Activated T-helper 2 cell treated with anti-CD3 and anti-CD28 coated beads, Interferon-gamma antibody, Interleukin-2, Interleukin-4, amounts not matched to agents 10 μg/mL and 5 μg/mL and 100 μg/mL, durations not matched to agents 14 hours and 24 hours and 36 hours (primary cell): ENCODE measurements at places on chromosomes 4 and X. TPM values are rescaled to one million over a fixed set of nuclear protein-coding genes. Genes with fewer than 3 reads are reported as not detected.

DNA sequence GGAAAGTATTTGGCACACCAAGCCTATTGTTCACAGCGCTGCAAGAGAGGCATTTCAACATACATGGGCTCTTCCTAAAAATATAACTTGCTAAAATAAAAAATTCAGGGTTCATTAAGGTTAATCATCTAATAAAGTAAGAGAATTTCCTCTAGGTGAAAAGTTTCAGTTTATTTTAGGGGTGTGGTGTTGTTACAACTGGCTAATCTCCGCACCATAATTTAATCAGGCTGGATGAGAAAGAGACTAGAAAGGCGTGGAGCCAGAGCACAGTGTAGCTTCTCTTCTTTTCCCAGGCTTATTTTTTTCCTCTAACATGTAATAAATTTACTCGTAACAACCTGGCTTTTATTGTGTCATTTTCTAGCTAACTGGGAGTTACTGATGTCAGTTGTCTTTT lies 47.9 kb downstream of the FHL1 start:
- no peak for DNase-seq
- no peaks in the 10 kb centered on the region for H3K36me3 ChIP-seq
- H3K4me1 ChIP-seq: peaks cover 40% of the 10 kb centered on the region
- no peak overlapping the region for H3K27ac ChIP-seq
- H3K4me3 ChIP-seq: no peak overlapping the region

GRCh38 chrX:2508648-2509335 lies 8.0 kb upstream of the DHRSX start:
- H3K27ac ChIP-seq: no peak overlapping the region
- no peaks in the 10 kb centered on the region for H3K36me3 ChIP-seq
- no peak for DNase-seq
- H3K4me3 ChIP-seq: no peak overlapping the region
- H3K4me1 ChIP-seq: no peaks in the 10 kb centered on the region
- H3K27me3 ChIP-seq: no peaks in the 10 kb centered on the region

GRCh38 chr4:8179771-8180170 lies 19.3 kb upstream of the SH3TC1 start:
- H3K4me3 ChIP-seq: no peak overlapping the region
- no peaks in the 10 kb centered on the region for H3K36me3 ChIP-seq
- H3K27me3 ChIP-seq: no peaks in the 10 kb centered on the region
- DNase-seq: no peak
- no peak overlapping the region for H3K27ac ChIP-seq

- H3K4me3 ChIP-seq: no peak overlapping the region
- no peaks in the 10 kb centered on the region for H3K36me3 ChIP-seq
- H3K27ac ChIP-seq: no peak overlapping the region
- DNase-seq: no peak
- no peaks in the 10 kb centered on the region for H3K4me1 ChIP-seq
- H3K27me3 ChIP-seq: peaks cover 4% of the 10 kb centered on the region
Measured at GRCh38 chr4:73445383-73446335, 9.6 kb downstream of the AFP start.

GRCh38 chr4:100295792-100296191 lies 105.5 kb upstream of the DDIT4L start:
- no peaks in the 10 kb centered on the region for H3K36me3 ChIP-seq
- H3K27ac ChIP-seq: no peak overlapping the region
- no peak for DNase-seq
- no peak overlapping the region for H3K4me3 ChIP-seq

- no peaks in the 10 kb centered on the region for H3K36me3 ChIP-seq
- H3K27me3 ChIP-seq: no peaks in the 10 kb centered on the region
- no peak for DNase-seq
- H3K4me3 ChIP-seq: no peak overlapping the region
Measured at GRCh38 chrX:42678133-42678532, 99.8 kb downstream of the PPP1R2C start.

DNA sequence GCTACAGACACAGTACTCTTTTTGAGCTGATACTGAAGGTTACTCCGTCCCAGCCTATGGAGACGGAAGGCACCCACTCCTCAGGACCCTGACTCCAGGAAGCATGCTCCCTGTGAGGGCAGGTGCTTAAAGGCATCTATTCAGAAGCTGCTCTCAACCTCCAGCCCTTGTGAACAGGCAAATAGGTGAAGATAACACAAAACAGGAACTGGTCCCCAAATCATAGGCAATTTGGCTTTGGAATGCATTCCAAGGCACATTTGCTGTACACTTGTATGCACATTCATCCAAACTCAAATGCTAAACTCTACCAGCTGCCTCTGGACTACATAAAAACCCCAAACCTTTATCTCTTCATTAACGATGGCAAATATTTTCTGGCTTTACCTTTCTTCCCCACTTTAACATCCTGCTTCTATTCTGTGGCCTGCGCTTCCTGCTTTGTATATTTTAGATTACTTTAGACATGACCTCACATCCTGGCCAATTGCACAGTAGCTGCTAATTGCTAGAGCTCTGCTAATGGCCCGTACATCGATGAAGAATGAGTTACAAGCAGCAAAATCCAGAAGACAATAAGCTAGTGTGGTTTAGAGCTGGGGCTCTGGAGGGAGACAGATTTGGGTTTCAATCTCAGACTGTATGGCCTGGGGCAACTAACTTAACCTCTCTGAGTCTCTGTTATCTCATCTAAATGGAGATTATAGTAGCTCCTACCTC lies 3.2 kb downstream of the SEL1L3 start:
- H3K27ac ChIP-seq: peak overlapping the region; percentile 100
- peaks cover 15% of the 10 kb centered on the region for H3K36me3 ChIP-seq
- DNase-seq: peak; percentile 40
- H3K4me1 ChIP-seq: peaks cover 61% of the 10 kb centered on the region
- H3K4me3 ChIP-seq: peak overlapping the region; percentile 64

- H3K36me3 ChIP-seq: no peaks in the 10 kb centered on the region
- H3K27ac ChIP-seq: no peak overlapping the region
- no peak overlapping the region for H3K4me3 ChIP-seq
- H3K27me3 ChIP-seq: no peaks in the 10 kb centered on the region
- no peaks in the 10 kb centered on the region for H3K4me1 ChIP-seq
Measured at GRCh38 chrX:116292183-116292582, 121.6 kb downstream of the AGTR2 start.

- H3K27me3 ChIP-seq: no peaks in the 10 kb centered on the region
- H3K4me3 ChIP-seq: no peak overlapping the region
- no peak overlapping the region for H3K27ac ChIP-seq
- peaks cover 13% of the 10 kb centered on the region for H3K4me1 ChIP-seq
- peaks cover 5% of the 10 kb centered on the region for H3K36me3 ChIP-seq
Measured at GRCh38 chr4:38688676-38689355, 24.8 kb downstream of the KLF3 start.

DNA sequence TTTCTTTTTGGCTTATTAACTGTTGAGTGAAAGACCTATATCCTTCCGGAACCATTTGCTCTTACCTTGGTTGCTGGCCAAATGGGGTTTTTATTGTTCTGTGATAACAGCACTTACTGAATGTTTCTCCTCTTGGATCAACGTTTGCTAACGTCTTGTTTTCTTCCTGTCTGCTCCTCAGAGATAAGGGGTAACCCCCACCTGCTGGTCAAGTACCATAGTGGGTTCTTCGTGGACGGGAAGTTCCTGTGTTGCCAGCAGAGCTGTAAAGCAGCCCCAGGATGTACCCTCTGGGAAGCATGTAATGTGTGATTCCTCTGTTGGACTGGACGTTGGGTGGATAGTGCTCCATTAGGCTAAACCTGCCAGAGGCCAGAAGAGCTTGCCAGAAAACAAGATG lies 15.3 kb downstream of the BMX start:
- no peak for DNase-seq
- H3K4me1 ChIP-seq: no peaks in the 10 kb centered on the region
- H3K4me3 ChIP-seq: no peak overlapping the region
- H3K36me3 ChIP-seq: no peaks in the 10 kb centered on the region
- no peak overlapping the region for H3K27ac ChIP-seq

DNA sequence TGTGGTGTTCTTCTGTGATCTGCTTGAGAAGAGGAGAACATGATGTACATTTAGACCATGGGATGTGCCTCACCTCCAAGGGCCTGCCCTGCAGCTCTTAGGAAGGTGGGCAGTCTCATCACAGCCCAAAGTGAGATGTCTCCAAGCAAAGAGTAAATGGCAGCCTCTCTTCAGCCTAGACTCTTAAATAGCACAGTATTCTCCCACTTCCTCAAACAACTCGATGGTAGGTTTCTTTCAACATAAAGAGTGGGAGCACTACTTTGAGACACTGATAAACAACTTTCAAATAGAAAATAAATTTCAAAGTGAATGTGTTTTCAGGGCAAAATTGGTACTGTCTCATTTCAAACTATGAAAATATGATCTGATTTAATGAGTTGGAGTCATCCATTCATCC lies 35.2 kb downstream of the EDNRA start:
- peaks cover 8% of the 10 kb centered on the region for H3K27me3 ChIP-seq
- DNase-seq: no peak
- no peaks in the 10 kb centered on the region for H3K36me3 ChIP-seq
- no peaks in the 10 kb centered on the region for H3K4me1 ChIP-seq
- H3K27ac ChIP-seq: no peak overlapping the region

GRCh38 chrX:10483191-10483831 lies 137.1 kb downstream of the MID1 start:
- H3K36me3 ChIP-seq: no peaks in the 10 kb centered on the region
- no peaks in the 10 kb centered on the region for H3K4me1 ChIP-seq
- no peak for DNase-seq

GRCh38 chr4:26763063-26763462 lies 97.6 kb upstream of the STIM2 start:
- no peak overlapping the region for H3K4me3 ChIP-seq
- H3K4me1 ChIP-seq: peaks cover 6% of the 10 kb centered on the region
- H3K27me3 ChIP-seq: peaks cover 4% of the 10 kb centered on the region

GRCh38 chr4:112647785-112648184 lies 10.8 kb downstream of the LARP7 start:
- H3K36me3 ChIP-seq: peaks cover 38% of the 10 kb centered on the region
- no peaks in the 10 kb centered on the region for H3K27me3 ChIP-seq
- no peak for DNase-seq
- peaks cover 2% of the 10 kb centered on the region for H3K4me1 ChIP-seq
- no peak overlapping the region for H3K27ac ChIP-seq

GRCh38 chr4:179415037-179415846 lies 1973.0 kb upstream of the AGA start:
- no peaks in the 10 kb centered on the region for H3K4me1 ChIP-seq
- no peak overlapping the region for H3K4me3 ChIP-seq
- no peak overlapping the region for H3K27ac ChIP-seq
- H3K27me3 ChIP-seq: no peaks in the 10 kb centered on the region
- no peak for DNase-seq

- H3K4me1 ChIP-seq: no peaks in the 10 kb centered on the region
- no peaks in the 10 kb centered on the region for H3K36me3 ChIP-seq
- no peak for DNase-seq
- H3K27me3 ChIP-seq: no peaks in the 10 kb centered on the region
Measured at GRCh38 chrX:50905334-50905733, 5.2 kb upstream of the BMP15 start.

GRCh38 chr4:10347815-10348214 lies 109.4 kb downstream of the ZNF518B start:
- H3K27me3 ChIP-seq: peaks cover 5% of the 10 kb centered on the region
- H3K4me3 ChIP-seq: no peak overlapping the region
- H3K36me3 ChIP-seq: no peaks in the 10 kb centered on the region
- H3K27ac ChIP-seq: no peak overlapping the region
- H3K4me1 ChIP-seq: no peaks in the 10 kb centered on the region

DNA sequence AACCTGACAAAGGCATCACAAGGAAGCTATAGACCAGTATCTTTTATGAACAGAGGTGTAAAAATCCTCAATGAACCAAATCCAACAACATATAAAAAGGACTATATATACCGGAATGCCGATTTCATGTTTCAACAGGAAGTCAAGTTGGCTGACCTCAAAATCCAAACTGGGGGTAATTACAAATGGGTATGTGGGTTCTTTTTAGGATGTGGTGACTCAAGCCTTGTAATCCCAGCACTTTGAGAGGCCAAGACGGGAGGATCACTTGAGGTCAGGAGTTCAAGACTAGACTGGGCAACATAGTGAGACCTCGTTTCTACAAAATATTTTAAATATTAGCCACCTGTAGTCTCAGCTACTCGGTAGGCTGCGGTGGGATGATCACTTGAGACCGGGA lies 10.4 kb downstream of the PRSS48 start:
- H3K4me3 ChIP-seq: no peak overlapping the region
- no peaks in the 10 kb centered on the region for H3K4me1 ChIP-seq
- DNase-seq: no peak
- H3K36me3 ChIP-seq: no peaks in the 10 kb centered on the region

- no peaks in the 10 kb centered on the region for H3K27me3 ChIP-seq
- no peak overlapping the region for H3K27ac ChIP-seq
- no peaks in the 10 kb centered on the region for H3K4me1 ChIP-seq
- no peaks in the 10 kb centered on the region for H3K36me3 ChIP-seq
- H3K4me3 ChIP-seq: no peak overlapping the region
Measured at GRCh38 chr4:141090473-141090872, 42.8 kb downstream of the RNF150 start.

GRCh38 chr4:98630737-98631454 lies 27.5 kb downstream of the TSPAN5 start:
- no peak overlapping the region for H3K4me3 ChIP-seq
- no peak for DNase-seq
- no peaks in the 10 kb centered on the region for H3K27me3 ChIP-seq

- no peaks in the 10 kb centered on the region for H3K4me1 ChIP-seq
- H3K4me3 ChIP-seq: no peak overlapping the region
- no peaks in the 10 kb centered on the region for H3K27me3 ChIP-seq
- DNase-seq: no peak
Measured at GRCh38 chr4:172892300-172892699, 276.3 kb upstream of the GALNT7 start.

- no peaks in the 10 kb centered on the region for H3K27me3 ChIP-seq
- DNase-seq: no peak
- H3K4me3 ChIP-seq: no peak overlapping the region
- H3K4me1 ChIP-seq: no peaks in the 10 kb centered on the region
- H3K27ac ChIP-seq: no peak overlapping the region
Measured at GRCh38 chr4:15568821-15569220, 86.3 kb downstream of the FBXL5 start.

Gene ZAR1
- total RNA-seq: not detected in 2 replicates

Gene LETM1
- 76.6 and 78.6 TPM in 2 replicates for total RNA-seq

Gene FHIP1A
- total RNA-seq: not detected in 2 replicates

Gene DCUN1D4
- 31.5 and 32.6 TPM in 2 replicates for total RNA-seq

Gene GSTCD
- total RNA-seq: 15.7 and 16.7 TPM in 2 replicates

Gene PCDH11X
- not detected in 2 replicates for total RNA-seq

Gene OSTC
- total RNA-seq: 113 and 115 TPM in 2 replicates

Gene SYTL5
- not detected in 2 replicates for total RNA-seq

Gene TXK
- total RNA-seq: 0.76 and 1.8 TPM in 2 replicates
